ENCODE measurements at places on chromosomes 11 and 22.
A peak's percentile ranks its signal among the peaks of the same experiment; 100 is the strongest.

- no peak for DNase-seq
These were observed 113.2 kb upstream of the RAG2 start for GRCh38 chr11:36711104-36711825.

- DNase-seq = peak; percentile 11
These were observed 52.1 kb downstream of the GDPD4 start for GRCh38 chr11:77249427-77249826.

DNA sequence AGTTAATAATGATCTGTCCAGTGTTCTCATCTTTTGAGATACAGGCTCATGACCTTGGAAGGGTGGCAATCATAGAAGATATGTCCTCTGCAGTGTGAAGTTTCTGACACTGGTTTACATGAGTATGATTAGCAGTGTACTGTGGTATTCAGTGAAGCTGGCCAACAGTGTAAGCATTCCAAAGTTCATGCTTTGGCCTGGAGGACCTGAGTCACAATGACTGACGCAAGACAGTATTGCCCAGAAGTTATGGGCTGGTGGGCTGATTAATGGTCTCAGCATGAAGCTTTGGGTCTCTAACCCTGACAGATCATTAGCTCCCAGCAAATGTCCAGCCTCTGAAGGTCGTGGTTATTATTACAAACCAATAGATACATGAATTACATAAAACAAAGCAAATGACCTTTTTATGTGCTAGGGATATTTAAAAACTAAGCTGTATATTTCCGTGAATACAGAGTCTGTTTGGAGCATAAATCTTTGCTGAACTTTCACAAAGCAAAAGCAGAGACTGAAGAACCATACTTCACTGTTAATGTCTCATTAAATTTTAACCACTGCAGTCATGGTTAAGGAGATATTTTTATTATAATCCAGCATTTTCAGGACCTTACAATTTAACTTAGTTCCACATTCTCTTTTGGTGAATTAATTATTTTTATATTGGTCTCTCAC is 28.3 kb upstream of the USP47 start:
- peak; percentile 89 for DNase-seq

- DNase-seq = no peak
These were observed 232.6 kb downstream of the FAT3 start for GRCh38 chr11:92457250-92457649.

DNA sequence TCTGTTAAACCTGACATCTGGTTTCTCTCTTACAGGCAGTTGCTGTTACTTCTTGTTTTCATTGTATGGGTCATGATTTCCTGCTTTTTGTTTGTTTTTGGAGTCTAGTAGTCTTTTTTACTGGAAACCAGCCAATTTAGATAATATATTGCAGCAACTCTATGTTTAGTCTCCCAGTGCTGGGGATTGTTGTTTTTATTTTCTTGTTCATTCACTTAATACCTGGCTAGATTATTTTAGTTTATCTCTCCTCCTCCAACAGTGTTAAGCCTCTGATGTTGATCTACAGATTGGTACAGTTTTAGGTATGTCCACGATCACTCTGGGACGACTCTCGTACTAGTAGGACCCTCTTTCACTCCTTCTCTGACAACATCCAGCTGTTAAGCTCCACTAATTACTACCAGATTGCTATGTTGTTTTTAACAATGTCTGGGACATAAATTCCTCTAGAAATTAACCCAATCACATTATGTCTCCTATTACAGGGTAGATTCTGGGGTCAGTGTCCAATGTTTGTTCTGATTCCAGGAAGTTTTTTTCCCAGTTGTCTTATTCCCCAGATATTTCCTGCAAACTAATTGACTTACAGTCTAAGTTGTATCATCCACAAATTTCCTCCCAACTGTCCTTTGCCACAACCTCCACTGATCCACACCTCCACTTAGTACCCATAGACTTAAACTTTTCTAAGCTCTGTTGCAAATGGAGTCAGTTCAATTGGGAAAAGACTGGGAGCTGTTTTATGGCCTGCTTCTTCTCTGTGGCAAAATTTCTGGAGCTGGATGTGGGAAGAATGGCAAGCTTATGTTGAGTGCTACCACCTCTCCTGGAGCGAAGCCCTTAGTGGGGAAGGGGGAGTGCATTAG is 1280.6 kb upstream of the CNTN5 start:
- no peak for DNase-seq

DNA sequence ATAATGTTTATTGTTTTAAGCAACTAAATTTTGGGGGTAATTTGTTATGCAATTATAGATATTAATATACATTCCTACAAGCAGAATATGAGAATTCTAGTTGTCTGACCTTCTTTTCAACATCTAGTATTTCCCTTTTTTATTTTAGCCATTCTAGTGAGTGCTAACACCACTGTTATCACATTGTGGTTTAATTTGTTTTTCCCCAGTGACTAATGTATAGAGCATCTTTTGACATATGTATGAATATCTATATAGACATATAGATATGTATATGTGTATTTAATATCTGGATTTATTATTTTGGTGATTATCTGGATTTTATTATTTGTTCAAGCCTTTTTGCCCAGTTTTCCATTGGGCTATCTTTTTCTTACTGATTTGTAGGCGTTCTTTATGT is 66.6 kb downstream of the STIM1 start:
- no peak for DNase-seq

DNA sequence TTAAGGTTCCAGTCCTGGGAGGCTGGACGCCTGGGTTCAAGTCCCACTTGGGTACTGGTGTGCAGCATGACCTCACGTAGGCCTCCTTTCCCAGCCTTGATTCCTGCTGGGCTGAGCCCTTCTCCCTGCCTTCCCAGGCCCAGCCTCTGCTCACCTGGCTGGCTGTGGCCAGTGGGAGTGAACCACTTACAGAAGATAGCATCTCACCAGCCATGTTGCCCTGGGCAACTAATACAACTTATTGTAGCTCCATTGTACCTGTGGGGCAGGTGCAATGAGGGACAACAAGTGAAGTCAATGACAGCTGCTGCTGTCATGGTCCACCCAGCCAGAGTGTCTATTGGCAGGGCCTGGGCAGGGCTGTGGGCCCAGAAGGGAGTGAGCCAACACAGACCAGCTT is 48.4 kb upstream of the MPEG1 start:
- DNase-seq = no peak

DNA sequence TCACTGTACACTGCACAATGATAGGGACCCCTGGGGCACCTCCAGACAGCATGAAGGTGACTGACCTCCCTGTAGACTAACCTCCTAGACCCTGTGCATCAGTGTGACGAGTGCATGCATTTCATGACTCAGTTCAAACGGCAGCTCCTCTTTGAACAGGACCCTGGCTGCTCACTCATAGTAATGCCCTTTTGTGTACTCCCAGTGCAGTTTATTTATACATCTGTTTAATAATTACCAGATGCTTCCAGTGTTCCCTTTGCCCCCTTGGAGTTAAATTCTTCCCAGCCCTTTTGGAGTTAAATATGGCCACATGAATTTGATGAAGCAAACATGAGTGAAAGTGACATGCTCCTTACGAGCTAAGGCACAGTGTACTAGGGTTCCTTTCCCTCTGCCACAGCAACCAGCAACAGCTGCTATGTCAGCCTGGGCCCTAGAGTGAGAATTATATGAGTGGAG is 72.4 kb downstream of the PANX1 start:
- peak; percentile 37 for DNase-seq

DNA sequence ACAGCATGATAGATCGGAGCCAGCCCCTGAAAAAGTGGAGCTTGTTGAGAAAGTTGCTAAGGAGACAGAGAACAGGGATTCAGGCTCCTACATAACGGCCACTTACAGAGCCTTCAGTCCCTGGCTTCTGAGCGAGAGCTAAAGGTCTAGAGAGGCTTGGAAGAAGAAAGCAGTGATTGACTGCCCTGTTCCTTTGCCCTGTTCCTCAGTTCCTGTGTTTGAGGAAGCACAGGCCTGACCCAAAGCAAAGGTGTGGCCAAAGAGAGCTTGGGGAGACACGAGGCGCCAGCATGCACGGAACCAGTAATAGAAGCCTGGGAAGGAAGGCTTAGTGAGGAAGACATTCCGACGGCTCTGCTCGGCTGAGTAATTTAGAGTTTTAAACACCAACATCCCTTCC is 74.1 kb upstream of the CSNK2A3 start:
- no peak for DNase-seq

DNA sequence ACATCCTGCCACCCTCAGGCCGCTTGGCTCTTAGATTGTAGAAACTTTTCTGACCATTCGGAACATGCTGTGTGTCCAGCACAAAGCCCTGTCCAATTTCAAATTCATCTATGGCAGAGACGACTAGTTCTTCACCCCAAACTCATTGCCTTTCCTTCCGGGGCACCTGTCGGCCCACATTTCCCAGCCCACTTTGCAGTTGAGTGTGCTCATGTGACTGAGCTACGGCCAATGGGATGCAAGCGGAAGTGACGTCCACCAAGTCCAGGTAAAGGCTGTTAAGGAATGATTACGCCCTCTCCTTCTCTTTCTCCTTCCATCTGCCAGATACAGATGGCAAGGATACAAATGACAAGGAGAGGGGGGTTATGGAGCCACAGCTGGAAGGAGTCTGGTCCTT is 32.5 kb downstream of the SYT13 start:
- DNase-seq = no peak

DNA sequence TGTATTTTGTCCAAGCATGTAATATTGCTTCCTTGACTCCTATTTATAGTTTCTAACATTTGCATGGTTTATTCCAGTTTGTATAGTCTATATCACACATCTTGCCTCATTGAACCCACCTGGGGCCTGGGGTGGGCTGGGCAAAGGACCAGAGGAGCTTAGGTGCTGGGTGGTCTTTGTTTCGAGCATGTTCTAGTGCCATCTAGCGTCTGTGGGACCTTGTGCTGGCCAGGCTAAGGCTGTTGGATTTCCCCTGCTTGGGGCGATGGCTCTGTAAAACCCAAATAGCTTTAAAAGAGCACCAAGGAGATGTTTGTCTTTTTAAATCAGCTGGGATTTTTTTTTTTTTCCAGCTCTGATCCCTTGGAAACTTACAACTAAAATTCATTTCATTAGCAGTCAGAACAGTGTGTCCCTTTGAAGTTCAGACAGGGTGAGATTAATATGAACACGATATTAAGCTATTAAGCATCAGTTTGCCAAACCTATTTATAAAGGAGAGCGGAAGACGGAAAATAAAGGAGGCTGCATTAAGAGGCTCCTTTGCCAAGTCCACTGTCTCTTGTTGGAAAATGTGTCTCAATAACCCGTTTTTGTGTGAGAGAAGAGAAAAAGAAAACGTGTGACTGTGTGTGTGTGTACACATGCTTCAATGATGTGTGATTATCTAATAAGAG is 157.4 kb downstream of the COMMD9 start:
- no peak for DNase-seq

DNA sequence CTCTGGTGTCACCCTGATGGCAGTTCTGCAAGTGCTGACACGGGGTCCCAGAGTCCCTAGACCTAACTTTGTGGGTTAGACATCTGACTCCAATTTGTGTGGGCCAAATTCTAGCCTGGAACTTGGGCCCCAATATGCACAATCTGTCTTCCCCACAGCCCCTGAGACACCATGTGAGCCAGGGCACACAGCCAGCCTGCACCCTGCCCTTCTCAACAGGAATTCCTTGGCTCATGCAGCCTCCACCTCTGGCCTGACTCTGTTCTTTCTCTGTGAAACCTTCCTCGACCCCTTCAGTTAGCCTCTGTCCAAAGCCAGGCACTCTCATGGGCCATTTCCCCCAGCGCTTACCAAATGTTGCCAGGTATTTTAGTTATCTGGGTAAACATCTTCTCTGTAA is 59.1 kb upstream of the POU2AF1 start:
- no peak for DNase-seq

DNA sequence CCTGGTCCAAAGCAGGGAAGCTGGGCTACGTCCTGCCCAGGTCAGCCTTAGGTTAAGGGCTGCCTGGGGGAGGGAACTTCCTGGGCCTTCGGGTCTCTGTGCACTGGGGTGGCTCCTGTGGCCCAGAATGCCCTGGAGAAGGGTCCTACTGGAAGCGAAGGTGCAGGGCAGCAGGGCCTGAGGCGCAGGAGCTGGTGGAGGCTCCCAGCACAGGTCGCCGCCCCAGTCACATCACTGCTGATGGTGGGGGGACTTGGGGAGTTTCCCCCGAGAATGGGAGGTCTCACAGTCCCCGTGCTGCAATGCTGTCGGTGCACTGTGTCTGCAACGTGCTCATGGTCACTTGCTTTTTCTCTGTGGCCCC is 815 bp upstream of the SMIM38 start:
- no peak for DNase-seq

GRCh38 chr11:94128291-94128745 is 323 bp upstream of the PANX1 start:
- no peak for DNase-seq

- no peak for DNase-seq
These were observed 50.2 kb downstream of the AP2A2 start for GRCh38 chr11:975827-976226.

DNA sequence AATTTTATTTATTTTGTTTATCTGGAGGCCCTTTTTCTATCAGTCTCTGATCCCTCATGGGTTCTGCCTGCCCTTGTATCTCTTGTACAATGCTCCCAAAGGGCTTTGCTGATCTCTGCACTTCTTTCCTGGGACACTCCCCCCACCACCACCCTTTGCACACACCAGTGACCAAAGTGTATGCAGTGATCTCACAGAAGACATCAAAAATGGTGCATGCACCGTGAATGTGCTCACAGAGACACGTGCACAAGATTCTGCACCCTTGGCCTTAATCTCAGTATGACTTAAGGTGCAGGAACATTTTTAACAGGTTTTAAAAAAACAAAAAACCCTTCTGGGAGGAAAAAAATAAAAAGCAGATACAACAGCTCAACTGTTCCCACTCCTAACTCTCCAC is 12.2 kb upstream of the ADSL start:
- DNase-seq = no peak

DNA sequence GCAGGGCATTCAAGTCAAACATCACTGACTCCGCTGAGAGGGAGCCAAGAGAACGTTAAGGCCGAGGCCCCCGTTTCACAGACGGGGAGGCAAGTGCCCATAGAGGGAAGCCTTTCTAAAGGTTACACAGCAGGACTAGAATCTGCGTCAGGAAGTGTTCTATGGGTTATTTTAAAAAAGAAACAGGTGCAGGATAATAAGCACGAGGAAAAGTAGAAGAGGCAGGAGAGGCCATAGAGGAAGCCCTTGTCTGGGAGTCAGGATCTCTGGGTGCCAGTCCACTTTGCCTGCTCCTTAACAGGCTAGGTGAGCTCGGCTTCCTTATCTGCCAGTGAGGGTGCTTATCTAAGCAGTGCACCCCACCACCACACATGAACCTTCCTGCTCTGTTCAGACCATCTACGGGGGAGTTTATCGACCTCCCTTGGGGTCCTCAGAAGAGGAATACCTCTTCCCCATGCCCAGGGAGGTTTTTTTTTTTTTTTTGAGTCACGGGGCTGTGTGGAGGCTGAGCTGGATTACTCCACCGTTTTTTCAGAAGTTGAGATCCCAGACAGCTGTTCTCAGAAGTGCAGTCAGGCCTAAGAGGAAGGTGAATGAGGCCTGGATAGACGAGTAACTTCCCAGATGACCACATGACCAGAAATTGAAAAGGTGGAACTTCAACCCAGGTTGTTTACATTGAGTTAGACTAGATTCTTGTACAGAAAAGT is 1.2 kb upstream of the FCHSD2 start:
- no peak for DNase-seq

GRCh38 chr11:57972013-57972367 is 51.7 kb upstream of the OR9Q1 start:
- no peak for DNase-seq
